Thoracic aorta (tissue), 2 donors: ENCODE measurements at places on chromosomes 13 and 19. TPM values are rescaled to one million over a fixed set of nuclear protein-coding genes. Genes with fewer than 3 reads are reported as not detected.

- H3K27me3 ChIP-seq, result no peaks in the 10 kb centered on the region
- H3K27ac ChIP-seq, result no peak overlapping the region
- H3K36me3 ChIP-seq, result no peaks in the 10 kb centered on the region
- no peak overlapping the region for H3K4me3 ChIP-seq
- H3K4me1 ChIP-seq, result no peaks in the 10 kb centered on the region
- no peak for DNase-seq
Measured at GRCh38 chr19:51789061-51789795, 5.7 kb upstream of the FPR3 start.

- no peaks in the 10 kb centered on the region for H3K4me1 ChIP-seq
- no peak for DNase-seq
- no peak overlapping the region for H3K4me3 ChIP-seq
- no peak overlapping the region for H3K27ac ChIP-seq
- no peaks in the 10 kb centered on the region for H3K27me3 ChIP-seq
Measured at GRCh38 chr13:35818633-35819067, 312.5 kb downstream of the DCLK1 start.

- H3K27me3 ChIP-seq, result no peaks in the 10 kb centered on the region
- peaks cover 33% of the 10 kb centered on the region for H3K36me3 ChIP-seq
- no peak for DNase-seq
- H3K27ac ChIP-seq, result peak overlapping the region; percentile 82
Measured at GRCh38 chr19:58003174-58003828, 681 bp upstream of the ZNF606 start.

DNA sequence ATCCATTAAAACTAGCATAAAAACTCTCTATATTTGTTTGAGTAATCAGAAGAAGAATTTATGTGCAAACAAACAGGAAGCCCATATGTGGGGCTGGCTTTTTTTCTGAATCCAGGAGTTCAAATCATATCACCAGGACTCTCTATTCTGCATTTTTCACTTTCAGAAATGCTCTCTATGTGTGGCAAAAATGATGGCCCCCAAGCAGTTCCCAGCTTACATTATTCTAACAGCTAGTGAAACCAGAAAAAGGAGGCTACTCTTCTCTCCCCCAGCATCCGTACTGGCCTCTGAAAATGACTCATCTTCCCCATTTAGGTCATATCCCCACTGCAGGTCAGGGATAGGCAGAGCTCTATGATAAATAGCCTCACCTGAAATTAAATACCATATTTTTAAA, 20.4 kb downstream of the RBM26 start:
- H3K36me3 ChIP-seq, result no peaks in the 10 kb centered on the region
- no peaks in the 10 kb centered on the region for H3K27me3 ChIP-seq
- no peak overlapping the region for H3K4me3 ChIP-seq
- H3K4me1 ChIP-seq, result no peaks in the 10 kb centered on the region

- H3K27ac ChIP-seq, result no peak overlapping the region
- H3K4me3 ChIP-seq, result no peak overlapping the region
- no peaks in the 10 kb centered on the region for H3K27me3 ChIP-seq
- H3K36me3 ChIP-seq, result no peaks in the 10 kb centered on the region
- H3K4me1 ChIP-seq, result peaks cover 3% of the 10 kb centered on the region
- no peak for DNase-seq
Measured at GRCh38 chr13:33079960-33080359, 63.7 kb downstream of the KL start.

- H3K27ac ChIP-seq, result no peak overlapping the region
- H3K27me3 ChIP-seq, result no peaks in the 10 kb centered on the region
- no peak overlapping the region for H3K4me3 ChIP-seq
- H3K36me3 ChIP-seq, result no peaks in the 10 kb centered on the region
Measured at GRCh38 chr13:61728471-61728870, 312.8 kb upstream of the PCDH20 start.

DNA sequence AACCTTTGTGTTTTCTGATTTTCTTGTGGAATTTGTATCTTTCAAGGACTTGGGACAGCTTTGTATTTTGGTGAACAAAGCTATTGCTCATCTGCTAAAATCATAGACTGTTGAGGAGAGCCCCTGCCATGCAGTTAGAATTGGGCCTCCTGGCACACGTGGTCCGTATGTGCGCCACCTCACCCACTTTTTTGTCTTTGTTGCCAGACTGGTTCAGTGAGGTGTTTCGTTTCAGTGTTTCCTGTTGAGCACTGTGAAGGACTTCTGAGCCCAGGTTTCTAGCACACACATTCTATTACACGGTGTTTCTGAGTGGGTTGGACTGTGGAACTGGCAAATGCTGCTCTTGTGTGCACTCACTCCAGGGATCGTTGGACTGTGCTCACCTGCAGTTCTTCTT, 37.6 kb upstream of the RNF113B start:
- H3K4me1 ChIP-seq, result no peaks in the 10 kb centered on the region
- no peaks in the 10 kb centered on the region for H3K27me3 ChIP-seq
- H3K27ac ChIP-seq, result no peak overlapping the region
- no peaks in the 10 kb centered on the region for H3K36me3 ChIP-seq
- no peak overlapping the region for H3K4me3 ChIP-seq

GRCh38 chr13:50843257-50844083, at the start of gene DLEU7:
TSS of gene DLEU7 (minus strand) at chr13:50843692. CDS start at chr13:50843646, 46 bp downstream.
- H3K27me3 ChIP-seq, result no peaks in the 10 kb centered on the region
- H3K27ac ChIP-seq, result no peak within 1 kb of the TSS
- no peaks in the 10 kb centered on the region for H3K36me3 ChIP-seq
- DNase-seq, result no peak
- H3K4me1 ChIP-seq, result peaks cover 12% of the 10 kb centered on the region

DNA sequence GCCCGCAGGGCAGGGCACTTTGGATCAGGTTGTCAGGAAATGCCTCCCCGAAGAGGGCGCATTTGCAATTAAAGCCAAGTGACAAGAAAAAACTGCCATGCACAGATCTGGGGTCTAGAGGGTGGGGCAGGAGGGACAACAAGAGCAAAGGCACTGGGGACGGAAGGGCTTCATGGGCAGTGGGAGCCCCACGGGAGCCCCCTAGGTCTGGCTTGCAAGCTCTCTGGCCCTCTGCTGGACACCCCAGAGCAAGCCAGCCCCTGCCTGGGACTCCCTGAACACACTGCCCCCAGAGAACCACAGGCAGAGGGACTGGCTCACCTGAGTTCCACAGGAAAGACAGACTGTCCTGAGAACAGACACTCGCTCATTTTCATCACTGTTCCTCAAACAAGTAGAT, 30.2 kb upstream of the C19orf12 start:
- H3K36me3 ChIP-seq, result no peaks in the 10 kb centered on the region
- no peak overlapping the region for H3K4me3 ChIP-seq
- no peak overlapping the region for H3K27ac ChIP-seq
- no peak for DNase-seq
- no peaks in the 10 kb centered on the region for H3K4me1 ChIP-seq

DNA sequence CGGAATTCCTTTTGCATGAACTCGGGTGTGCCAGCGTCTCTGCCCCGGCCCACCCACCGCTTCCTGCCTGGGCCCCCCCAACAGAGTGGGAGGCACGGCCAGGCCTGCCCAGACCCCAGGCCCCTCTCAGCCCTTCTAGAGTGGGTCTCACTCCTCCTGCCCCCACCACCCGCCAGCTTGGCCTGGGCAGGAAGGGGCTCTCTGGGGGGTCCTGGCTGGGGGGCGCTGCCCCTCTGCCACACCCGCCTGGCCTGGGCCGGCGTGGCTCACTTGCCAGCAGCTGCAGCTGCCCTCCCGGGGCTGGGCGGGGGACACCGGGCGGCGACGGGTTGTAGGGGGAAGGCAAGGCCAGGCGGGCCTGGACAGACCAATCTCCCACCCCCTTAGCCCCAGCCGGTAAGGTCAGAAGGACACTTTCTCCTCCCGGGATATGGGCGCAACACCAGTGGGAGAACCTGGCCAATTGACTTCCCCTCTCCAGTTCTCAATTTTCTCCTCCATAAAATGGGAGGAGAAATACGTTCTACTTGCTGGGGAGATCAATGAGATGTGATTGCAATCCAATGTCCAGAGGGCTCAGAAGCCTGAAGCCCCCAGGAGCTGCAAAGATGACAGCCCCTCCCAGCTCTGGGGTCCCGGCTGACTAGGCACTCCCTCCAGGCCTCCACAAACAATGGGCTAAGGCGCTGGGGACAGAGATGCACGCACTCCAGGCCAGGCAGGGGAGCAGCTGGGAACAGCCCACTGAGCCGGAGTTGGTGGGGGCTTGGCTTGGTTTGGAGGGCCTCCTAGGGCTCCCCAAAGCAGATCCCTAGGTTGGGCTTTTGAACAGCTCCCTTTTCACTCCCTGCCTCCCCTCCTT, 2.4 kb downstream of the CRLF1 start:
- DNase-seq, result no peak
- peaks cover 24% of the 10 kb centered on the region for H3K27me3 ChIP-seq

DNA sequence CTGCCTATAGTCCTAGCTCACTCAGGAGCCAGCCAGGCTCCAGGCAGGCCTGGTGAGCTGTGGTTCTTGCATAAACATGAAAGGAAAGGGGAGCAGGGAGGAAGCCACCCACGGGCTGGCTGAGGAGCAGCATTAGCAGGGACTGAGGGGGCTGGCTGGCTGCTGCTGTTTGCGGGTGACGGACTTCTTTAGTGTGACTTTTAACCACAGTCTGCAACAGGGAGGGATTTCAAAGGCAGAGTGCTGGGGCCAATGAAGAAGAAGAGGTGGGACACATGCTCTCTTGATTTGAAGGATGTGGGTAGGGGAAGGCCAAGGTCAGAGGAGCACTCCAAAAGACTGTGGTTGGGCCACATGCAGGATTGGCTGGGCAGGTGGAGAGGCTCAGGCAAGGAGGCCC, 223.0 kb downstream of the DNAJC15 start:
- no peak overlapping the region for H3K4me3 ChIP-seq
- H3K27ac ChIP-seq, result no peak overlapping the region
- H3K36me3 ChIP-seq, result no peaks in the 10 kb centered on the region

- no peak overlapping the region for H3K4me3 ChIP-seq
- no peak overlapping the region for H3K27ac ChIP-seq
- no peak for DNase-seq
- H3K36me3 ChIP-seq, result no peaks in the 10 kb centered on the region
Measured at GRCh38 chr13:112716841-112717520, 27.1 kb downstream of the ATP11A start.

DNA sequence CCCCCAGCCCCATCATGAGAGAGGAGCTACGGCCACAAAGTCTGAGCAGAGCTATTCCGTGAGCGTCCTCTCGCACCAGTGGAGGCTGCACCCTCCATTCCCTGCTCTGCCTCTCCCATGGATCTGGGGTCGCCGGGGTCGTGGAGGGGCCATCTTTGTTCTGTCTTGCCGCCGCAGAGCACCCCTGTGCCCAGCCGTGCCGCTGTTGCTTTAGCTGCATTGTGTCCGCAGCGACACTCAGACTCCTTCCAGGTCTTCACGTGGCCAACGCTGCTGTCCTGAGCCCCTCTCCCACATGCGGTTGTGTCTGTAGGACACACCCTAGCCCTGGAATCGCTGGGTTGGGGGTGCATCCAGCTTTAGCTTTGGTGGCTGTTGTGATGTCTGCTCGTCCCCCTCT, 15.8 kb downstream of the YIPF2 start:
- no peak for DNase-seq
- H3K27ac ChIP-seq, result no peak overlapping the region
- no peak overlapping the region for H3K4me3 ChIP-seq
- peaks cover 58% of the 10 kb centered on the region for H3K36me3 ChIP-seq
- H3K4me1 ChIP-seq, result no peaks in the 10 kb centered on the region
- no peaks in the 10 kb centered on the region for H3K27me3 ChIP-seq

GRCh38 chr19:41785653-41786052, 10.7 kb upstream of the CEACAM3 start:
- DNase-seq, result no peak
- no peaks in the 10 kb centered on the region for H3K27me3 ChIP-seq
- H3K4me3 ChIP-seq, result no peak overlapping the region

GRCh38 chr13:78589206-78589605, 14.1 kb downstream of the POU4F1 start:
- DNase-seq, result no peak
- no peak overlapping the region for H3K27ac ChIP-seq
- H3K4me1 ChIP-seq, result no peaks in the 10 kb centered on the region
- H3K4me3 ChIP-seq, result no peak overlapping the region
- H3K27me3 ChIP-seq, result peaks cover 16% of the 10 kb centered on the region

DNA sequence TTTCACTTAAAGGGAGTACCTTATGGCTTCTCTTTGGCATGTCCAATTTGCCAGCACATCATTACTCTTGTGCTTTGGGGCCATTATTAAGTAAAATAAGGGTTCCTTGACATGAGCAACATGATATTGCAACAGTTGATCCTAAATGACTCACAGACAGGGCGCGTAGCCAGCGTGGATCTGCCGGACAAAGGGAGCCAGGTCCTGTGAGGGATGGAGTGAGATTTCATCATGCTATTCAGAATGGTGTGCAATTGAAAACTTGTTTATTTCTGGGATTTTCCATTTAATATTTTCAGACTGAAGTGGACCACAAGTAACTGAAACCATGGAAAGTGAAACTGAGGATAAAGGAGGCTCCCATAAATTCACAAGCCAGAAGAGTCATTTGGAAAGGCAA, 48.6 kb upstream of the WASF3 start:
- H3K27me3 ChIP-seq, result no peaks in the 10 kb centered on the region
- no peak for DNase-seq
- H3K27ac ChIP-seq, result no peak overlapping the region
- no peaks in the 10 kb centered on the region for H3K4me1 ChIP-seq

GRCh38 chr13:33875618-33876401, 57.9 kb downstream of the RFC3 start:
- H3K4me1 ChIP-seq, result no peaks in the 10 kb centered on the region
- no peak overlapping the region for H3K4me3 ChIP-seq
- DNase-seq, result no peak
- H3K27me3 ChIP-seq, result no peaks in the 10 kb centered on the region

GRCh38 chr19:31541396-31541795, 192.2 kb upstream of the TSHZ3 start:
- no peaks in the 10 kb centered on the region for H3K4me1 ChIP-seq
- H3K27me3 ChIP-seq, result no peaks in the 10 kb centered on the region
- H3K36me3 ChIP-seq, result no peaks in the 10 kb centered on the region

GRCh38 chr13:107329991-107330390, 762.1 kb upstream of the ARGLU1 start:
- no peak overlapping the region for H3K4me3 ChIP-seq
- no peaks in the 10 kb centered on the region for H3K4me1 ChIP-seq
- no peaks in the 10 kb centered on the region for H3K27me3 ChIP-seq
- H3K36me3 ChIP-seq, result no peaks in the 10 kb centered on the region
- DNase-seq, result no peak

DNA sequence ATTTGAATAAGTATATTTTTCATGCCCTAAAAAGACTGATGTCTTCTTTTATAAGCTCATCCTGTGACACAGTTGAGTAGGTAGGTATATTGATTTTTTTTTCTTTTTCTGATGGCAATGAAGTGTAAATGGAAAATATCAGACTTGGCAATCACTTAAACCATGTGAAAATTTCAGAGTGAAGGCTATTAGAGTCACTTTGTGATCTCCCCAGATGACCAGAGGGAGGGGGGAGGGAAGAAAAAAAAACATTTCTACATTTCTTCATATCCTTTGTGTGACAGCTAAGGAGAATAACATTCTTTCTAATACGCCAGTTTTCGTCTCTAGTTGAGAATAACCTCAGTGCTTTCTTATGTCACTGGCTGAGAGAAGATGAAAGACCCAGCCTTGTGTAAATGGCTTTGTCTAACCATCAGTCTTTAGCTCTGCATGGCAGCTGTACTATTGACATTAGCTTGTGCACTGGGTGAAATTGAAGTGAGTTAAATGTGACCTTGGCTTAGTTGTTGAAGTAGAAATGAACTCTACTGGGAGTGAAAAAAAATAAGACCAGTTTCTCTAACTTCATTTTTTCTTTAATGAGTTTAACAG, 332.1 kb upstream of the DACH1 start:
- no peak overlapping the region for H3K27ac ChIP-seq
- H3K4me1 ChIP-seq, result no peaks in the 10 kb centered on the region
- H3K4me3 ChIP-seq, result no peak overlapping the region
- no peaks in the 10 kb centered on the region for H3K27me3 ChIP-seq

CCDC159 gene
- total RNA-seq, result 15.1 TPM

ZNF836 gene
- total RNA-seq, result 8.4 TPM

ADGRL1 gene
- total RNA-seq, result 15.7 TPM

MUC16 gene
- not detected for total RNA-seq

REEP6 gene
- 1.6 TPM for total RNA-seq

ATG4D gene
- 30.5 TPM for total RNA-seq

ZNF229 gene
- total RNA-seq, result 4.1 TPM

ZNF491 gene
- 3.9 TPM for total RNA-seq
